ENCODE measurements at places on chromosomes 4 and X.

GRCh38 chr4:129394635-129395034 is 298.7 kb downstream of the C4orf33 start:
- DNase-seq: no peak

DNA sequence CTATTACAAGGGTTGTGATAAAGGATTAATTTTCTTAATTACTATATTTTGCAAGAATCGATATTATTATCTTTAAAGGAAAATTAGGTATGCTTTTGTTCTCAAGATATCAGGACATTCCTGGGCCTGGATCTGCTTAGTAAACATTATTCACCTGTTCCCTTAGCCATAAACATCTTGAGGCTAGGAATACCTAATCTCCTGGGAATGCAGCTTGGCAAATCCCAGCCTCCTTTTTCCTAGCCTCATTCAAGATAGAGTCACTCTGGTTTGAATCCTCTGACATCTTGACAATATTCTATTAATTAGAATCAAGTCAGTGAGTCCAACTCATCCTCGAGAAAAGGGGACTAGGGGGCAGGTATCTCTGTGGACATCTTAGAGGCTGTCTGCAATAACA is 327.1 kb downstream of the STIM2 start:
- no peak for DNase-seq

DNA sequence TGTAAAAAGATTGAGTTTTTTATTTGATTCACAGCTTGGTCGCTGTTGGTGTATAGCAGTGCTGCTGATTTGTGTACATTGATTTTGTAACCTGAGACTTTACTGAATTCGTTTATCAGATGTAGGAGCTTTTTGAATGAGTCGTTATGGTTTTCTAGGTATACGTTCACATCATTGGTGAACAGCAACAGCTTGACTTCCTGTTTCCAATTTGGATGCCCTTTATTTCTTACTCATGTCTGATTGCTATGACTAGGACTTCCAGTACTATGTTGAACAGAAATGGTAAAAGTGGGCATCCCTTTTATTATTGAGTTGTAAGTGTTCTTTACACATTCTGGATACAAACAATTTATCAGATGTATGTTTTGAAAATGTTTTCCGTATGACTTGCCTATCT is 76.0 kb downstream of the ADGRG4 start:
- no peak for DNase-seq

DNA sequence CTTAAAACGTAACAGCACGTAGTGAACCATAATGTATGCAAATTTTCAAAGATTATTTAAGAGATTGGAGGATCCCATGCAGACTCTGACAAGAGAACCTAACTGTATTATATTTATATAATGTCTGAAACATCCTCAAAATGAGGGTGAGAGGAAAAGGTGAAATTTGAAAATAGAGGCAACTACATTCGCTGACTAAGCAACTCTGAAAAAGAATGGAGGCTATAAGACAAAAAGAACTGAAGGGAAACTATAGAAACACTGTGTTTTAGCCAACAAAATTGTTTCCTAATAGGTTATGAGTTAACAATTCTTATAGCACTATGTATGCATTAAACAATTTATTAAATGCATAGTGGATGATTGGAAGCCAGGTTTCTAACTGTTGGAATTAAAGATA is 648.0 kb downstream of the UBE2NL start:
- no peak for DNase-seq

DNA sequence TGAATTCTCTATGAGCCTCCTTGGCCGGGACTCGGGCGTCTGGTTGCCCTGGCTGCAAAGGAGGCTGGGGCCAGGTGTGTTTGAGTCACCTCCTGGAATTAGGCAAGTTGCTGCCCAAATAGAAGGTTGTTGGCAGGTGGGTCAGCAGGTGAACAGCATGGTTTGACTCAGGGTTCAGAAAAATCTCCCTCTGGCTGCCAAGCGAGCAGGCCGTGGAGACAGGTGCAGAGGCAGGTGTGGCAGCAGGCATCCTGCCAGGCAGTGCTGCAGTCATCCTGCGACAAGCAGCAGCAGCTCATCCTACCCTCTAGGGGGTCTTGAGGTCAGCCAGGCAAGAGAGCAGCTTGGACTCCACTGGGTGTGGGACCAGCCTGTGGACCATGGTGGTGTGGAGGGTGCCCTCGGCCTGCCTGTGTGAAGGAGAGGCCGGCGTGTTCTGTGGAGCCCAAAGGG is 8.2 kb downstream of the MSANTD1 start:
- DNase-seq: no peak

DNA sequence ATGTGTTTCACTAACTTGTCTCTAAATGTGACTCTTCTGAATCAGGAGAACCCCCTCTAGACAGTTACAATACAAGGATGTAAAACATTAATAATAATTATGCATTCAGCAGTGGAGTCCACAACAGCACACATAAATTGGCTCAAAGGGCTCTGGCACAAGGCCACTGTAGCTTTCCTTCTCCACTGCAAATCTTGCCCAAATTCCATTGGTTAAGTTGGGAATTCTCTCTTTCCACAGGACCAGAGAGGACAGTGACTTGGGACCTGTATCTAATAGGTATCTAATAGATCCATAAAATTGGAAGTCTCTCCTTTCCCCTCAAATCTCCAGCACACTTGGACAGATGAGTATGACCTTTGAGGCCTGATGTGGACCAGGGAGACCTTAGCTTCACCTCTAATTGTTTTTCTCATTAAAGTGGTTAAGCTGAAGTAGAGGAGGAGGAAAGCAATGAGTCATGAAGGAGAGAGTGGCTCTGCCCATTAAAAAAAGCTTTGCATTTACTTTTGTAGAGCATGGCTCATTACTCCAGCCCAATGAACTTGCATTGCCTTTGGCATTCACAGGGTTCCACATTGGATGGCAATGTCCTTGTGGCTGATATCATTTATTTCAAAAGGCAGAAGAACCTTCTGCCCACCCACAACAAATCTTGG is 72.3 kb upstream of the SH3RF1 start:
- DNase-seq: no peak

DNA sequence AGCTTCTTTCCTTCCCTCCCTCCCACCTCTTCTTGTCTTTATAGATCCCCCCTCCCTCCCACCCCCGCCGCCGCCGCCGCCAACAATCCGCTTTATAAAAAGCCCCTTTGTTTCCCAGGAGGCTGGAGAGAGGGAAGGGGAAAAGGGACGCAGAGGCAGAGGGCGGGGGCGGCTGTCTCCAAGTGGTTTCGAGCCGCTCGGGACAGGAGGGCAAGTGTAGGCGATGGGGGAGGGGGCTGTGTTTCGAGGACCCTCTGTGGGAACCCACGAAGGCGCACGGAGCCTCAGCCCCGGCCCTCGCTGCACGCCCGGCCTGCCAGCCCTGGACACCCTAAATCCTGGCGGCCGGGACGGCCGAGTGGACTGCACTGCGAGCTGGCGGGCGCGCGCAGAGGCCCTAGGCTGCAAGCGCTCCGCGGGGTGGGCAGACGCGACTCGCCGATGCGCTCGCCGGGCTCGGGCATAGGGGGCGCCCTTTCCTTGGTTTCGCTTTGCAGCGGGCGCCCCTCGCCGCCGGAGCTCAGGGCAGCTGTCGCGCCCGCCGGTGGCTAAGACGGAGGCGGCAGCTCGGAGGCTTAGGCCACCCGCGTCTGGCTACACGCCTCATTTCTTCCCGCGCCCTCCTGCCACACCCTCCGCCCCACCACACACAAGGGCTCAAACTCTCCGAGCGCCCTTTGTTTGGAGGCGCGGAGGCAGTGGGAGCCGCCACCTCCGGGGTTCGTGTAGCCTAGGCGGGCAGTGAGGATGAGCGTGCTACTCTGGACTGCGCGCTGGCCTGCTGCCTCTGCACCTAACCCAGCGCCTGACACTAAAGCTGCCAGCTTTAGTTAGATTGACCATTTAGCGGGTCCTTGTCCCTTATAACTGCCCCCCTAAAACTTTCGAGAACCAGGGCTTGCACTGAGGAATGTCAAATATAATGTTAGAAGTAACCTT is 2.2 kb downstream of the MAMLD1 start:
- DNase-seq: no peak

GRCh38 chrX:51614353-51615012 is 4.2 kb downstream of the CENPVL3 start:
- DNase-seq: no peak

DNA sequence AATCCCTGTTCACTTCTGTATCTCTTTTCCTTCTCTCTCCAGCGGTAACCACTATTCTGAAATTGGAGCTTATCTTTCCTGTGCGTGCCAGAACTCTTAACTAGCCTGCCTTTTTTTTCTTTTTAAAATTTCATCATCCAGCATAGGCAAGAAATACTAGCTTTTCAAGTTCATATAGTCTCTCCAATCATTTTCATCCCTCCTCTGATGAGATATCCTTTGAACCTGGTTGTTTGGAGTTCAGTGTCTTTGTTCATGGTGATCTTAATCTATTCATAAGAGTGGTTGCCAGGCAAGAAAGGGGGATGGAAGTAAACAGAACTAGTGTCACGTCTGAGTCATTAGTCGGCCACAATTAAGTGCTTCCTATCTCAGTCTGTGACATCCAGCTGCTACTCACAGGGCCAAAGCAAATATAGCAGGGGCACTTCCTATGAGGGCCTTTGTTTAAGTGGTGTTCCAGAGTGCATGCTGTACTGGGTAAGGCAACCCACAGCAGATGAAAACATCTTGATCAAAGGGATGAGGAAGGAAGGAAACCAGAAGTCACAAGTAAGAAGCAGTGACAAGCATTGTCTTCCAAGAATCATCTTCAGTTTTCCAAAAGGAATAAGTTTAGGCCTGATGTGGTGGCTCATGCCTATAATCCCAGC is 56.4 kb upstream of the XIAP start:
- peak; percentile 81 for DNase-seq

DNA sequence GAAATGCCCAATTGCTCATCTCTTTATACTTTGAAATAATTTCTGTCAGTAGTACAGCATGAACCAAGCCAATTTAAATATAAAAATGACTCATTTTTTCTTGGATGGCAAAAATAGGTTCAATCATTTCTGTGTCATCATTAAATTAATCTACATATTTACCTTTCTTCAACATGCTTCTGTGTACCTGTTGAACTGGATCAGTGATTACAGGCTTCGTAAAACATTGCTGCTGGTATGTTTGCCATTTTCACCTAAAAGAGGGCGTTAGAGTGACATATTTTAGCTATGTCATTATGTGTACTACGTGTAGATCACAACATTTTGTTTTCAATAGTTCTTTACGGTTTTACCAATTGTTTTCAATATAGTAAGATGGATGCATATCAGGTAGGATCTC is 340.5 kb upstream of the MAOA start:
- DNase-seq: no peak

DNA sequence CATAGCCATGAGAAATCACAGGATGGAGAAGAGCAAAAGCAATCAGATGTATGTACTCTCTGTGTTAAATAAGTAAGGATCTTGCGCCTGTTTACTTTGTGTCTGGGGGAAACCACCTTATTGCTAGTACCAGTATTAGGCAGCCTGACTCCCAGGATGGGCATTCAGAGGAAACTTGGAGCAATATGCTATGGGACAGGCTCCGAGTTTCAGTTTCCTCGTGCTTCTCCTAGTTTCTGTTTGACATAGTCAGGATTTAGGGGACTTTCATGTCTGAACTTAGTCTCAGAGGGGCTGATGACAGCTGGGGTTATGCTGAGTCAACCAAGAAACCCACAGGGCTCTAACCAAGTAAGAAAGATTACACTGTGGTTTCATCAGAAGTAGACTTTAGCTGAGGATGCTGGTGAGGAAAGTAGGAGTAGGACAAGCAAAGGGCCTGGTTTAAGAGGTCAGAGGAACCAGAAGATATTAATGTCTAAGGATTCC is 13.5 kb downstream of the NSUN7 start:
- DNase-seq: peak; percentile 96

GRCh38 chrX:96752781-96753180 is 68.1 kb downstream of the DIAPH2 start:
- no peak for DNase-seq

Data from MV-4-11 (cell line).